ENCODE measurements at places on chromosomes 4 and X.
A peak's percentile ranks its signal among the peaks of the same experiment; 100 is the strongest.

DNA sequence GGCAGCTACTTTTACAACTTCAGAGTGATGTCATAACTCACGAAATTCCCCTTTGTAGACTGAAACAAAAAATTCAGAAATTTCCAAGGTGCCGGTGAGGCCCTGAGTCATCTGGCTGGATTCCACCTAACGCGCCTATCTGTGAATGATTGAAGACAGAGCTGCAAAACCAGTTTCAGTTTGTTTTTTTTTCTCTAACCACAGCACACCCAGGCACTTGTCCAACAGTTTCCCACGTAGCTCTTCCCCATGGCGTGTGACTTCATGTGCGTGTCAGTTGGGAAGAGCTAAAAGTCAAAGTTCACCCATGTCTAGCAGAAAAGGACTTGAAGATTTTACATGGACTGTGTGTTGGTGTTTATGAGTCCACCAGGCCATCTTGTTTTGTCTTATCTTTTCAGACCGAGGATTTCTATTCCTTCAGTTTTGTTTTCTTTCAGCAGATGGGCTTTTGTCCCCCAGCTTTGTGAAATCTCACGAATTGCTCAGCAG lies 16.4 kb downstream of the TCEANC start:
- DNase-seq = peak; percentile 73

GRCh38 chr4:107896158-107896645 lies 35.1 kb upstream of the CYP2U1 start:
- no peak for DNase-seq

GRCh38 chr4:124537971-124538370 lies 174.6 kb downstream of the ANKRD50 start:
- no peak for DNase-seq

- no peak for DNase-seq
Observed at GRCh38 chr4:16938512-16939040, 40.1 kb upstream of the LDB2 start.

GRCh38 chr4:77193511-77194102 lies 36.6 kb downstream of the CCNG2 start:
- DNase-seq = peak; percentile 87

DNA sequence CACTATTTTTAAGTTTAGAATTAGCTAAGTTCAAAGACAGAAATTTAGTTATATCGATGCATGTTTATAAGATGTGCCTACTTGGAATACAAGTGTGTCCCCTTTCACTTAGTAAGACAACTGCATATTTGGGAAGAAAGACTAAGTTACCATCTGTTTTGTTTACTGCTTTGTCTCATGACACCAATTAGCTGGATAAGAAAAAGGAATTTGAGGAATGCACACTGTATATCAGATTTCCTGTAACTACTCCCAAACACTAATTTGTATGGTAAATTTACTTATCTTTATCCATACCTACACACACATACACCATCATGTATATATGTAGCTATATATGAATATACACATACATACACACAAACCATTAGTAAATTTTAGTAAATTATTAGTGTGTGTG lies 1442.8 kb upstream of the IGFBP7 start:
- DNase-seq = no peak

- no peak for DNase-seq
Observed at GRCh38 chr4:155433636-155434360, 57.0 kb upstream of the MAP9 start.

GRCh38 chr4:103307453-103308247 lies 109.5 kb upstream of the CENPE start:
- DNase-seq = no peak

- no peak for DNase-seq
Observed at GRCh38 chrX:119488749-119489148, 20.5 kb downstream of the SLC25A5 start.

DNA sequence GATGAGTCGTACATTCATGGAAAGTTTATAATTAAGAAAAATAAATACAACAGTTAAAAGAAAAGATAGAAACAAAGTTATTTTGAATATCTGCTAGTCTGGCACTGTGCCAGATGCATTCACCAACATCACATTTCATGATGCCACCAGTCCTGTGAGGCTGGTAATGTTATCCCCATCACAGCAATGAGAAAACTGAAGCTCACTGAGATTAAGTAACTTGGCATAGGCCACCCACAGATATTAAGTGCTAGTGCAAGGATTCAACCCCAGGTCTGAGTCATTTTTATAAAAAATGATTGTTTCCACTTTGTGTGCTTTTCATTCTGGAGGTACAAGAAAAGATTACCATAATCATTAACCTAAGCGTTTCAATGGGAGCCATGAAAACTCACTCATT lies 65.0 kb upstream of the IL15 start:
- DNase-seq = no peak

DNA sequence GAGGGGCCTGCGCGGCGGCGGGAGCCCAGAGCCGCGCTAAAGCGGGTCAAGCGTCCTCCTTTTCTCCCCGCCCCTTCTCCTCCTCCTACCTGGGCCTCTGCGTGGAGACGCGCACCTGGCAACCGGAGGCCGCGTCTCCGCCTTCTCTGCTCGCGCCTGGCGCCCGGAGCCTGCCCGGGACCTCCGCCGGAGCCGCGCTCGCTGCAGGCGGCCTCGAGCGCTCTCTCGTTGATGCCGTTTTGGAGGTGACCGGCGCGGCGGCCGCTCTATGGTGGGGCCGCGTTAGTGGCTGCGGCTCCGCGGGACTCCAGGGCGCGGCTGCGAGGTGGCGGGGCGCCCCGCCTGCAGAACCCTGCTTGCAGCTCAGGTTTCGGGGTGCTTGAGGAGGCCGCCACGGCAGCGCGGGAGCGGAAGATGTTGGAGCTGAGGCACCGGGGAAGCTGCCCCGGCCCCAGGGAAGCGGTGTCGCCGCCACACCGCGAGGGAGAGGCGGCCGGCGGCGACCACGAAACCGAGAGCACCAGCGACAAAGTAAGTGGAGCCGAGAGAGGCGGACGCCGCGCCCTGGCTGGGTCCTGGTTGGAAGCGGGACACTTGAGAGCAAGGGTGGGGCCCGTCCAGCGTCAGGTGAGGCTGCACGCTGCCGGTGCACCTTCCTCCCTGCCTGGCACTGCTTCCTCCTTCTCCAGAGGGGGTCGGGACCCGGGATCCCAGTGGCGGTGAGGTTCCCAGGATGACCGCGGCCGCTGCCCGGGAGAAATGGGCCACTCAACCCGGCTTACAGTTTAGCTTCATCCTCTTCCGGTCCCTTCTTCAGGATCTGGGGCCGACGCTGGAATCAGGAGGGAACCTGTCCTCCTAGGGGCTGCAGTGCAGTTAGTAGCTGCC lies at the start of gene CDS1:
CDS1 (plus strand) TSS at position 140 of the 888 bp plus-strand sequence; CDS start at position 415, 275 bp downstream.
- peak; percentile 27 for DNase-seq

GRCh38 chr4:41977709-41978108 lies 3.8 kb upstream of the DCAF4L1 start:
- no peak for DNase-seq

GRCh38 chr4:149997881-149998421 lies 80.3 kb upstream of the DCLK2 start:
- no peak for DNase-seq

Measured in GM06990 (cell line).